ENCODE measurements at places on chromosomes 13 and 19. TPM values are rescaled to one million over a fixed set of nuclear protein-coding genes. Genes with fewer than 3 reads are reported as not detected.

Gene KASH5
- 0.37 TPM for total RNA-seq

Gene CAPN12
- total RNA-seq, result 0.69 TPM

Gene DAPK3
- 65.9 TPM for total RNA-seq

Gene WTIP
- total RNA-seq, result 4.7 TPM

Gene ICAM5
- 6.9 TPM for total RNA-seq
